ENCODE measurements at places on chromosomes 6 and 20. TPM values are rescaled to one million over a fixed set of nuclear protein-coding genes. Genes with fewer than 3 reads are reported as not detected.

Gene RIMS4
- 1.7 TPM for total RNA-seq

Gene RBBP9
- 12.7 TPM for total RNA-seq

GRCh38 chr20:4812216-4812615 is 90.5 kb downstream of the PRND start:
- no peak for DNase-seq

DNA sequence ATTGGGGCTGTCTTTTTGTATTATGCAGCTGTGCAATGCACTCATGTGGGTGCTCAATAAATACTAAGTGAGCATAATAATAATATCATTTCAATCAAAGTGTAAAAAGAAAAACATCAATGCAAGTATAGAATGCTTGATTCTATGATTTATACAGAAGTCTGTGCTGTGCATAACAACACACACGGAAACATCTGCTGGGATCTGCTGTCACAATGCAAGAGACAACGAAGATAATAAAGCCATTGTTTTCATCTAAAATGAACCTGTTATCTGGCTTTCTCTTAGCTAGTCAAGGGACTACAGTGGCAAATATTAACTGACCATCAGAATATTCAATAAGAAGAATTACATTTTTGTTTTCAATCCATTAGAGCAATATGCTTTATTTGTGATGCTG is 1156.9 kb upstream of the MAP3K7 start:
- no peak for DNase-seq
